ENCODE measurements at places on chromosomes 3 and 15.
A peak's percentile ranks its signal among the peaks of the same experiment; 100 is the strongest.

- DNase-seq = no peak
Observed at GRCh38 chr3:187002915-187003314, 72.6 kb downstream of the ST6GAL1 start.

DNA sequence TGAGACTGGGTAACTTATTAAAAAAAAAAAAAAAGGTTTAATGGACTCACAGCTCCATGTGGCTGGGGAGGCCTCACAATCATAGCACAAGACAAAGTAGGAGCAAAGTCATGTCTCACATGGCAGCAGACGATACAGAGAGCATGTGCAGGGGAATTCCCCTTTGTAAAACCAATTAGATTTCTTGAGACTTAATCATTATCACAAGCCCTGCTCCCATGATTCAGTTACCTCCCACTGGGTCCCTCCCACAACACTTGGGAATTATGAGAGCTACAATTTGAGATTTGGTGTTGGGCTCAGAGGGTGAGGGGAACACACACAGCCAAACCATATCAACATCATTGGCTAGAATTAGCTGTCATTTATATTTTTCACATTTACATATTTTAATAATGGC lies 221.0 kb downstream of the RSRC1 start:
- DNase-seq = no peak

DNA sequence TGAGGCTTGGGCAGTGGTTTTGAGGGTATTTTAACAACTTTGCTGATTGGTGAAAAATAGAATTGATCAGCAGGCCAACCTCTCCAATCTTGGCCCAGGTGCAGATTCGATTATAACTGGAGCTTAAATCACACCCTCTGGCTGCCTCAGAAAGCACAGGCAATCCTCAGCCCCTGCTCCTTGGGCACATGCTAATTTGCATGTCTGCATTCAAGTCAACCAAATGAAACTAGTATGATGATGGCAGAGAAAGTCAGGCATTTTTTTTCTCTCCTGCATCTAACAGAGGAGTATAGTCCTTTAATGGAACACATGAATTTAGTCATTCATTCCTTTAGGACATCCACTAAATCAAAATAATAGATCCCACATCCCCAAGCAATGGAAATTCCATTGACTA lies 16.8 kb upstream of the NMNAT3 start:
- no peak for DNase-seq

DNA sequence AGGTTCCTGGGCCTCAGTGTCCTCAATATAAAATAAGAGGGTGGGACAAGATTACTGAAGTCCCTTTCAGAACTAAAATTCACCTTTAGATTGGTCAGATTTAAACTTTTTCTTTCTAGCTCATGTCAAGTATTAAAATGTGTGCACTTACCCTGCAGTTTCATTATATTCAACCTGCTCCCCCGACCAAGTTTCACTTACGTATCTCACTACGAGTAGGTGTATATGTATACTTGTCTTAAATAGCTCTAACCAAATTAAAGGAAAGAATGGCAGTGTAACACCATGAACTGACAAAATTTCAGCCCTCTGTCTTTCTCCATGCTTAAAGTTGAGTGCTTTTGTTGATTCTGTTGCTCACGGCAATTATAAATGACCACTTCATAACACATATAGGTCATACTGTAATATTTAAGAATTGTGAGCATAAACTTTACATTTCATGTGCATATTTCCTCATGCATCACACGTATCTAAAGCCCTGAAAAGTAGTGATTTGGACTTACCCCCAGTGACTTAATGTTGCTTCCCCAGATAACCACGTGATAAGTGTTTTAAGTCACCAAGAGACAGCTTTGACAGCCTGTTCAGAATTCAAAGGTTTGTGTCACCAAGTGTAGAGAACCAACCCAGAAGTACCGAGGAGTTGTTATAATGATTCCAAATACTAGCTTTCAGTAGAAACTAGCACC lies 70.0 kb downstream of the PGPEP1L start:
- no peak for DNase-seq

- no peak for DNase-seq
Observed at GRCh38 chr3:64642327-64643151, 45.3 kb downstream of the ADAMTS9 start.

GRCh38 chr15:83970295-83970890 lies 265.2 kb upstream of the GOLGA6L4 start:
- DNase-seq = no peak

DNA sequence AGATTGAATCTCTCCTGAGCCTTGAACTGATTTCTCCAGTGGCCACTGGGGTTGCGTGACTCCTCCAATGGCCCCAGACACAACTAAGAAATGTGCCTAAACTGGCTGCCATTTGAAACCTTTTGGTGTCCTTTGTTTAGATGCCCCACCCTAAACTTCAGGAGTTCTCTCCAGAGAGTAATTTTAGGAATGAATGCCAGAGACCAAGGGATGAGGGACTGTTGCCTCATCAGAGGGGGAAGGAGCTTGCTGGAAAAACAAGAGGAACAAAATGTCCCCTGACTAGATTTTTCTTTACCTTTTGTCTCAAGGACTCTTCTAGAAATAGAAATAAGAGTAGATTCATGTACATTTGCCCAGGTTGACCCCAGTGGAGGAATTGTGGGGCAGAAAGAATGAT lies 8.1 kb upstream of the ADPRH start:
- DNase-seq = no peak

DNA sequence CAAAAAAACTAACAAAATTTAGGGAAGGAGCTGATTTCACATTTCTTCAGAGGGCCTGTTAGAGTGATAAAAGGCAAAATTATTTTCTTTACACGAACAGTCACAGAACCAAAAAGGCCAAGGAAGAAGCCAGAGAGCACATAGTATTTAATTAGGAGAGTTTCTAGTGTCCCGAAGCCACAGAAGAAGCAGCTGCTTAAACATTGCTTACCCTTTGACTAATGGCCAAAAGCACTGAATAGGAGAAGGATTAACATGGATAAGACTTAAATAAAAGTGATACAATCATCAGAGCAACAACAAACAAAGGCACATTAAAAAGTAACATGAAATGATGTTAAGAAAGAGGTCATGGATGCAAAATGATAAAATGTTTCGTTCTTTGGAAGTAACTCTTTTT lies 98.6 kb downstream of the CHL1 start:
- no peak for DNase-seq

DNA sequence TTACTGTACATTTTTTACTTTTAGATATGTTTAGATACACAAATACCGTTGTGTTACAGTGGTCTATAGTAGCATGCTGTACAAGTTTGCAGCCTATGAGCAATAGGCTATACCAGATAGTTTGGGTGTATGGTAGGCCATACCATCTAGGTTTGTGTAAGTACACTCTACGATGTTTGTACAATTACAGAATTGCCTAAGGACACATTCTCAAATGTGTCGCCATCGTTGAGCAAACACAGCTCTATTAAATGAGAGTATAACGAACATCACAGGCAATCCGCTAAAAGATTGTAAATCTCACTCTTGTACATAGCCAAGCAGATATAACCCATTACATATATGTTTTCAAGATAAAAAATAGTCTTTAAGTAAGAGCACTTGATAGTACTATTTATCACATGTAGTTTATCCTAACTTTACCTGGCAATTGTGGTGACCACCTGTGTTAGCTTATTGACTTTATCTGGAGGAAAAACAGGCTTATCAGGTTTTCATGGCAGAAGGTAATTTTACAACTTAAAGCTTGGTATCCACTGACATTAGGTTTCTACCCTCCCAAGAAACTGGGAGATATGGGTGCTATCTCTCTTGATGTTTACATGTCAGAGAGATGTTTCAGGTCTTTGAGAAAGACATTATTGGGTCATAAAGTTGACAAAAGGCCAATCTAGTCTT lies 898.7 kb downstream of the NSUN3 start:
- no peak for DNase-seq

DNA sequence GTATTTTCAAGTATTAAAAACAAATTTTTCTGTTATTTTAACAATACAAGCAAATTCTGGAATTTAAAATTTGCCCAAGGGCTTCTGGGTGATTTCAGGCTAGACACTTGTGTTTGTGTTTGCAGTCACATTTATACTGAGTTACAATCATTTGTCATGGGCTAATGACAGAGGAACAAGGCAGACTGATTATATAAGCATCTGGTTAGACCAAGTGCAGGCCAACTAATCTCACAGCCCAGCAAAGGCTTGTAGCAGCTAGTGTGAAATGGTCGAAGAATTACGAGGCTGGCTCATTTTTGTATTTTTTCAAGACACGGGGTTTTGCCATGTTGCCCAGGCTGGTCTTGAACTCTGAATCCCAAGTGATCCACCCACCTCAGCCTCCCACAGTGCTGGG lies 52.1 kb downstream of the CMTM8 start:
- DNase-seq = no peak

DNA sequence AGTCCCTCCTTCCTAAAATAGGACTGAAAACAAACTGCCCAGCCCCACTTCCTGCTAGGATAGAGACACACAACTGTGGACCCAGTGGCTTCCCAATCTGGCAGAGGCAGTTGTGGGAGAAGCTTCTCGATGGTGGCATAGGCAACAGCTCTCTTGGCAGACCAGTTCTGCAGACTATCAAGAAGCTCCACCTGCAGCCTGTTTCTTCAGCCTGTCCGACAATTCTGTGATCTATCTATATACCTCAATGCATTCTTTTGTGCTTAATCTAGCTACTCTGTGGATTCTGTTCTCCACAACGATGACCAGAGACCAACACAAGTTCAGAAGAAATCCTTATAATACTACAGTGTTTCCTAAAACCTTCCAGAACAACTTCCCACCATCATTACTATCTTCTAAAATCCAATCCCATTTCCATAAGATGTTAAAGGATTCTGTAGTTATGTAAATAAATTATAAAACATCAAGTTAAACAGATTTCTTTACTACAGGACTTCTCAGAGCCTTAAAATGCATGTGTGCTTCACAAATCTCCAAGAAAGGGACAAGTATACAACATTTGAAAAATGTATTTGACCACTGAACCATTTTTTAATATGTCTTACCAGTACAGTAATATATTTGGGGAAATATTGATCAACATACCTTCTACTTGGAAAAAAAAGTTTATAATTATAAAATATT lies 57.7 kb downstream of the IGF2BP2 start:
- no peak for DNase-seq

- no peak for DNase-seq
Observed at GRCh38 chr3:68206524-68207117, 552.2 kb upstream of the SUCLG2 start.

- no peak for DNase-seq
Observed at GRCh38 chr3:123119802-123120201, 53.0 kb downstream of the PDIA5 start.

DNA sequence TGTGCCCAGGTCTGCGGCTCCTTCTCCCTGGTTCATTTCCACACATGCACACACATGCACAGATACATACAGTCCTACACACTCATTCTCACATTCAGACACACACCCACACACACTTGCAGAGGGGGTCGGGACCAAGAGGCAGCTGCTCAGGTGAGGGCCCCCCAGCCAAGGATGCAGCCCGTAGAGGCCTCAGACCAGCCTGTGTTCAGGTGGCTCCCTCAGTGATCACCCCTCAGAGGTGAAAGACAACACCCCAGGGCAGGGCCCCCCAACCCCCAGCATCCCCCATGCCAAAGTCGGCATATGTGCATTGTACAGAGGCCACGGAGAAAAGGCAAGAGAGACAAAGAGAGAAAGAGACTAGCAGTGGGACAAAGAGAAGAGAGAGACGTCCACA lies 5.9 kb upstream of the CORO2B start:
- no peak for DNase-seq

- DNase-seq = peak; percentile 75
Observed at GRCh38 chr3:23442598-23443383, 239.7 kb downstream of the UBE2E2 start.

- no peak for DNase-seq
Observed at GRCh38 chr3:149462581-149463011, 11.9 kb upstream of the TM4SF4 start.

DNA sequence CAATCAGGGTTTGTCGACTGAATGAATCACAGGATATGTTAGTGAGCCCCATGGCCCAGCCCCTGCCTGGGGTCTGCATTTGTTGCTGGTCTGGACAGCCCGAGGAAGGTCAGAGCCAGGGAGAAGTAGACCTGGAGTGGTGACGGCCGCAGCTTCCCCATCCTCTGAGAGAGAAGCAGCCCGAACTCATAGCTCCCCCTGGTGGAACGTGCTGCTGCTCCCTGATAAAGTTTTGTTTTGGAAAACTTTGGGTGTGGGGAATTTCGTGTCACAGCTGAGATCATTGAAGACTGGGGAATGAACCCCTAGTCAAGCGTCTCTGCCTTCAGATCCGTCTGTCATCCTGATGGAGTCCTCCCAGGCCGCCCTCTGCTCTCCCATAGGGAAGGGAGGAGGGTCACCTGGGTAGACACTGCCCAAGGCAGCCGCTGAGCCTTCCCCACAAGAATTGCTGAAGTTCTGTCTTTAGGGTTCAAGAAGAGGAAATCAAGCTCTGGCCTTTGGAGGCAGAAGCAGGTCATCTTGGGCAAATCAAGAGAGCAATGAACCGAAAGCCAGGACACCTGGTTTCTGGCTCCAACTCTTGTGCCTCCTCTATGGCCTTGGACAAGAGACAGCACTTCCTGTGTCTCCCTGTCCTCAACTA lies 60.5 kb downstream of the GLDN start:
- peak; percentile 33 for DNase-seq

GRCh38 chr3:50288387-50289007 lies 3.7 kb downstream of the IFRD2 start:
- DNase-seq = no peak

DNA sequence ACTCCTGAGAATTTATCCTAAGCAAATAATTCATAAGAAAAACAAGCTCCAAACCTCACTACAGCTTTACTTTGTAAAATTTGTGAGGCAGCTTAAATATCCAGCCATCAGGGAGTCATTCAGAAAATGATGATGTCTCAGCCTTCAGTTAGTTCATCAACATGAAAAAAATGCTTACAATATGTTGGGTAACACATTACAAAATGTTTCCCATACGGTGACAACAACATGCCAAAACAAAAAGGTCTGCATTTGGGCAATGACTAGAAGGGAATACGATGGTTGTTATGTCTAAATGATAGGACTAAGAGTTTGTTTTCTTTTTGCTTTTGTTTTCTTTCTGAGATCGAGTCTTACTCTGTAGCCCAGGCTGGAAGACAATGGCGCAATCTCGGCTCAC lies 47.0 kb upstream of the CFAP161 start:
- no peak for DNase-seq

- no peak for DNase-seq
Observed at GRCh38 chr3:10357095-10357494, 36.2 kb upstream of the SEC13 start.

DNA sequence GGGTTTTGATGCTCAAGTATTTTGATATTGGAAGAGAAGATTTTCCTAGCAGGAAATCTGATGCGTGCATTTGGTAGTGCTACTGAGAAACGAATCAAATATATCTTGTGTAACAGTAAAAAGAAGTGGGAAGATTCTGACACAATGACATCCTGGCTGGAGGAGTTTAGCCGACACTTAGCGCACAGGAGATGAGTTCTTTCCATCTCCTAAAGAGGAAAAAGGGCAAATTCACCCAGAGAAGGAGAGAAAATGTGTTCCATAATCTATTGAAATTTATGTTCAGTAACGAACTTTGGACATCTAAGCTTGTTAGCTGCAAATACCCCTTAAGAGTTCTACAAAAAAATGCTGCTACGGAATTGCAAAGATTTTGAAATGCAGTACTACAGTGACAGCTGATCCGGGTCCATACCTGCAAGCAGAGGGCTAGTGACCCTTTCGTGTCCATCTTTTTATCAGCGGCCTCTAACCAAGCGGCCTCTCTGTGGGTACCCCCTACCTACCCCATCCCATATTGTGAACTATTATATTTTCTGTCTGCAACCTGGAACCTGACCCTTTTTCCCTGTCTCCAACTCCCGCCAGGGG lies 971 bp downstream of the CPOX start:
- no peak for DNase-seq

GRCh38 chr3:168511428-168512014 lies 415.8 kb upstream of the GOLIM4 start:
- peak; percentile 44 for DNase-seq

GRCh38 chr3:45135959-45136358 lies 10.2 kb downstream of the CDCP1 start:
- no peak for DNase-seq
